ENCODE measurements at places on chromosomes 7 and 10.

DNA sequence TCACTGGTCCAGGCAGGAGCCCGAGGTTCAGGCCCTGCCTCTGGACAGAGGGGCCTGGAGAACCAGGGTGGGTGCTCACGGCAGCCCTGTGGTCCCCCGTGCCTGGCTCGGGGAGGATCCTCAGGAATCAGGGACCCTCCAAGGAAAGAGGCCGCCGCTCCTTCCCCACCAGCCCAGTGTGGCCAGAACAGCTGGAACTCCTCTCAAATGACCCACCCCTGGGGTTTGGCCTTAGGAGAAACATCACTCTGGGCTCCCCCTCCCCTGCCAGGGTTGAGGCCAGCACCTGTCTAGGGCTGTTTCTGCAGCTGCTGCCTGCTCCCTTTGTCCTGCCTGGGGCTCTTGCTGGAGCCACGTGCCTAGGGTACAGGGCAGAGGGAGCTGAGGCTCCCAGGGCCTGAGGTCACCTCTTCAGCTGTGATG is 161.0 kb downstream of the RNF216 start:
- DNase-seq: no peak

- no peak for DNase-seq
Measured at GRCh38 chr10:15448598-15448997, 77.5 kb upstream of the FAM171A1 start.

GRCh38 chr7:18803923-18804322 is 308.4 kb downstream of the HDAC9 start:
- no peak for DNase-seq

DNA sequence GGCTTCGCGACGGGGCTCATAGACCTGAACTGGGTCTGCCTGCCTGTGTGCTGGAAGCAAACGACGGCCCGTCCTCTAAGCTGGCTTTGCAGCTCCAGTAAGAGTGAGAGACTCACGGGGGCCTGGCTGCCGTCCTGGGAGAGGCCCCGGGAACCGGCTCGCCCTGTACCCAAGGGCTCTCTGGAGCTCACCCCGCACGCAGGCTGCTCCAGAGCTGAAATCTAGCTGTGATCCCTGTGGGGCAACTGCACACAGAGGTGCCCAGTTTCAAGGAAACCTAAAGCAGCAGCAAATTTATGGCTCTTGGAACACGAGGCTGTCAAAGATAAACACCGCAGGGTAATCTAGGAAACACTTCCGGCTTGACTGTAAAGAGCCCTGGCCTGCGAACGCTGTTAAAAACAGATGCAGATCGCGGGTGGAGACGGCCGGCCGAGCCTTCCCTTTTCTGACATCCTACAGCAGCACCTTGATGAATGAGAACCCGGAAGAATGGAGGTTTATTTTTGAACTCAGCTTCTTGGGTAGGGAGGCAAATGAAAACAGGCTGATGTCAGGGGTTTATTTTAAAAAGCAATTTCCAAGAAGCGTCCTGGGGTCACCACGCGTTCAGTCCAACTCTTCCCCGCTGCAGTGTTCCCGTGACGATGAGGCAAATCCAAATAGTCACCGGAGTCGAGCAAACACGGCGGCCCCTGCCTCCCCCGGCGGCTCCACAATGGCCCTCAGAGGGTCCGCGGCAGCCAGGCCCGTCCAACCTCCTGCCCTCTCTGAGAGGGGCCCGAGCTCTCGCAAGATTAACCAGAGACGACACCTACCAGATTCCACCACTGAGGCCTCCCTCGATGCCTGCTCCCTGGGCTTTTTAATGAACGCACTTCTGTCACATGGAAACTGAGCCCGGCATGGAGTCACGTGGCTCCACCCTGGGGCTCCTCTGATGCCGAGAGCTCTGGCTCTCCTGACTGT is 29.6 kb downstream of the AMZ1 start:
- no peak for DNase-seq

DNA sequence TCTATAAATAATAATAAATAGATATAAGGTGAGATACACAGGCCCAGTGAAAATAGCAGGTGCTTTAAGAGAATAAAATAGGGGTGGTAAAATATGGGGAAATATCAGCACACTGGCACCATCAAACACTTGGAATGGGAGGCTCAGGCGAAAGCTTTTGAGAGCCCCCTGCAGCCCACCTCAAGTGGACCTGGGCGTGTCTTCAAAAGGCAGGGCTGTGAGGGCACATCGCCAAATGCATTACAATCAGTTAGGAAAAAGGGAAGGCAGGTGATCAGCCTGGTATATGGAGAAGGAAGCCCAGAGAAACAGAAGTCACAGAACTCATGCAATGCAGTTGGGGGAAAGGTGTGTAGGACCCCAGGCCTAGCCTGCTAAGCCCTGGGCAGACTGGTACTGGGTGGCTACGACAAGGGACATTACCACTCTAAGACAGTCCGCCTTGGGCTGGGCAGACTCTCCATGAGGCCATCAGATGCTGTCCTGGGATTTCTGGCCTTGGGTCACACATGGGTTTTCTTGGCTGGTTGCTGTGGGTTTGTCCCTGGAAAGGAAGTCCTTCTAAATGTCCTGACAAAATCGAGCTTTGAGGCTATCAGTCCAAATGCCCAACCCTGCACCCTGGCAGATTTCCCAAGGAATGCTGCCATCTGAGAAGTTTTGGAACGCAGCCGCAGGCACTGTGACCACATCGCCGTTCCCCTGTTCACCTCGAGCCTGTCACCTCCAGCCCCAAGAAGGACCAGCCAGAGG is 330.6 kb downstream of the GRID1 start:
- no peak for DNase-seq

GRCh38 chr7:157027568-157028198 is 17.2 kb upstream of the MNX1 start:
- no peak for DNase-seq

GRCh38 chr10:131806146-131806545 is 94.7 kb upstream of the PPP2R2D start:
- no peak for DNase-seq

GRCh38 chr10:60130130-60130579 is 223.8 kb upstream of the CCDC6 start:
- DNase-seq: no peak

All from stimulated activated CD8-positive, alpha-beta memory T cell treated with anti-CD3 and anti-CD28 coated beads, Interleukin-7, amount 100 ng/mL, for 1 hour (primary cell).